ENCODE measurements at places on chromosomes 5 and 9.

DNA sequence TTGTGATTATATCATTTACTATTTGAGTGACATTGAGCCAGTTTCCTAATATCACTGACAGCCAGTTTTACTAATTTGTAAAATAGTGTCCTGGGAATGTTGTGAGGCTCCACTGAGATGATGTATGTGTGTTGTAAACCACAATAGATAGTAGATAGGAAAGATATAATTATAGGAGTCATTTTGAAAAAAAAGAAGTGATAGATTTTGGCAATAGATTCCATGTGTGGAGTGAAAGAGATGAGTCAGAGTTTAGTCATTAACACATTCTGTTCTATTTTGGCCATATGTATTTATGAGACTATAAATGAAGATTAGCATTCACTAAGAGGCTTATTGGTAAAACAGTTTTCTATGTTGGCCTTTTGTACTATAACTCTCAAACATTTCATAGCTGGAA is 388.2 kb downstream of the FAM170A start:
- no peak for DNase-seq

DNA sequence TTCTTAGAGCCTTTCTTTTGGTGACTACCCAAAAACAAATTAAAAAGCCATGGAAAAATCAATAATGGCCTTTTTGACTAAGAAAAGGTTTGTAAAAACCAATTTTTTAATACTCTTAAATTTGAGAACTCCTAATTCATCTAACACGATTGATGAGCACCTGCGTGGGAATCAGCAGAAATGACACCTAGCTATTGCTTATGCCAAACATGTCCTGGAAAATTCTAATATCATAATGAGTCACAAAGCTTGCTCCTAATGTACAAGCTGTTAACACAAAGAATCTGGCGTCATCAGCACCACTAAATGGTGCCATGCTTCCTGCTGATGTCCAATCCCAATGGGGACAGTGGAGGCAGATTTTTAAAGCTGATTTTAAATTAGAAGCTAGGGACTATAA is 146.2 kb upstream of the LRRTM2 start:
- no peak for DNase-seq

- DNase-seq: no peak
These were observed 14.5 kb downstream of the ABO start for GRCh38 chr9:133260334-133261102.

DNA sequence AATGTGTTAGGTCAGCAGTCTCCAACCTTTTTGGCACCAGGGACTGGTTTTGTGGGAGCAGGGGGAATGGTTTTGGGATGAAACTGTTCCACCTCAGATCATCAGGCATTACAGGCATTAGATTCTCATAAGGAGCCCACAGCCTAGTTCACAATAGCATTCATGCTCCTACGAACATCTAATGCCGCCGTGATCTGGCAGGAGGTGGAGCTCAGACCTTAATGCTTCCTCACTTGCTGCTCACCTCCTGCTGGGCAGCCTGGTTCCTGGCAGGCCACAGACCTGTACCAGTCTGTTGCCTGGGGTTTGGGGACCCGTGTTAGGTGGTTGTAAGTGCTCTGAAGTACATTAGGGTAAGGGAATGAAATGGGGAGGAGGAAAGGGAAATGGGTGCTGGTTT is 9.7 kb upstream of the CTNNA1 start:
- no peak for DNase-seq

DNA sequence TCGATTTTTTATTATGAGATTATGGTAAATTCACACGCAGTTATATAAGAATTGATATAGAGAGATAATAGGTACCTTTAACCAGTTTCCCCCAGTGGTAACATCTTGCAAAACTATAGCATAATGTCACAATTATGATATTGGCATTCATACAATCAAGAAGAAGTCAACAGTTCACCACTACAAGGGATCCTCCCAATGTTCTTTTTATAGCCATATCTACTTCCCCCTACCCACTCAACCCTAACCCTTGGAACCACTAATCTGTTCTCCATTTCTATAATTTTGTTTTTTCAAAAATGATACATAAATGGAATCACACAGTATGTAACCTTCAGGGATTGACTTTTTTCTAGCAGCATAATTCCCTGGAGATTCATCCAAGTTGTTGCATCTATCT is 9.8 kb downstream of the ACTL7B start:
- DNase-seq: no peak

GRCh38 chr5:175575301-175575700 is 82.6 kb upstream of the HRH2 start:
- DNase-seq: no peak

- no peak for DNase-seq
These were observed 589.9 kb downstream of the ZNF608 start for GRCh38 chr5:124156415-124156996.

DNA sequence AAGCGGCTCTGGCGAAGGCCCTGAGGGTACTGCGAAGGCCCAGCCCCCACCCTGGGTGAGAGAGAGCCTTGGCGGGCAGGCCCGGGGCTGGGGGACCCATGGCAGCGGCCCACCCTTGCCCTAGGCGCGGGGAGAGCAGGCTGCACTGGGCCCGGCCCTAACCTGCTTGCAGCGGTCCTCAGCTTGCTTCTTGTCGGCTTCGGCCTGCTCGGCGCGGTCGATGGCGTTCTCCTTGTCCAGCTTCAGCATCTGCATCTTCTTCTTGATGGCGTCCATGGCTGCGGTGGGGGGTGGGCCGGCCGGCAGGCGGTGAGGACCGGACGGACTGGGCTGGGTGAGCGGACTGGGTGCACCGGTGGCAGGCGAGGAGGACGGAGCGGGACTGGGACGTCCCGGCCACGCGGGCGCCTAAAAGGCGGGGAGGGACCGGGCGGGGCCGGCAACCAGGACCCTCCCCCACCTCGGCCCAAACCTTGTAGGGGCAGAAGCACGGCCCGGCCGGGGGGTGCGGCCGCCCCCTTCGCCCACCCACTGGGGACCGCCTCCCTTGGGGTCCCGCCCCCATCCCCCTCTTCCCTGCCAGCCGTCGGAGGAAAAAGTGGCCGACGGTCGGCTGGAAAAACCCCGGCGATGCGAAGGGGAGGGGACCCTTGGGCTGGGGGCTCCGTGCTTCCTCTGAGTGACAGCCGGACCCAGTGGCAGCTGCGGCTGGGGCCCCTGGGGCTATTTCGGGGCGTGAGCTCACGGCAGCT is at the start of gene TPM2:
TPM2 (minus strand) TSS at position 384 of the 752 bp plus-strand sequence; CDS start at position 276, 108 bp downstream.
- DNase-seq: no peak

GRCh38 chr9:696332-697323 is 144.9 kb upstream of the DMRT1 start:
- DNase-seq: no peak

GRCh38 chr5:65874241-65874640 is 52.1 kb upstream of the ERBIN start:
- DNase-seq: no peak

- DNase-seq: no peak
These were observed 54.8 kb upstream of the CPEB4 start for GRCh38 chr5:173833196-173833985.

DNA sequence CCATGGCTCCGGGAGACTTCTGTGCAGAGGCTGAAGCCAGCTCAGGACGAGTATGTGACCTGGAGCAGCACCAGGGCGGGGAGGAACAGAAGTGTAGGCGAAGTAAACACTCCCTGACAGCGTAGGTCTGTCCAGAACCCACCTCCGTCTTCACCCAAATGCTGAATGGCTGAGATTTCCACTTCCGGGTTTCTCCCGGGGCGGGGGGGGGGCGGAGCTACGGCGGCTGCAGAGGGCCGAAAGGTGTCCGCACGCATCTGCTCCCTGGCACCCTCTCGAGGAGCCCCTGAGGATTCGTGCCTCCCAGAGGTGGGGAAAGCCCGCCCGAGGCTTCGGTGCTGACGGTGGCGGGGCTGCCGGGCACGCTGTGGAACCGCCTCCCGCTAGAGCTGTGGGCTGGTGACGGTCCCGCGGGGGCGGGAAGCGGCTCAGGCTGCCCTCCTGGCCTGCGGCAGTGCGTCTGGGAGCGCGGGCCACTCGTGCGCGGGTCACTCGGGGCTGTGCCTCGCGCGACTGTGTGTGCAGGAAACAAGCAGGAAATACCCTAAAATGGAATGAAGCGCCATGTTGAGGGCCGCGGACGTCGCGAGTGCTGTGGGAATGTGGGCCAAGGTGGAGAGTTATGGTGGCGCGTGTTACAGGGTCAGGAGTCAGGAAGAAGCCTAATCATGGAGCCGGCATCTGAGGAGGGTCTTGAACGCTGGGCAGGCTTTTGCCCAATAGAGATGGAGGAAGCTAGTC is 1425.4 kb downstream of the FOXD4L5 start:
- DNase-seq: no peak

DNA sequence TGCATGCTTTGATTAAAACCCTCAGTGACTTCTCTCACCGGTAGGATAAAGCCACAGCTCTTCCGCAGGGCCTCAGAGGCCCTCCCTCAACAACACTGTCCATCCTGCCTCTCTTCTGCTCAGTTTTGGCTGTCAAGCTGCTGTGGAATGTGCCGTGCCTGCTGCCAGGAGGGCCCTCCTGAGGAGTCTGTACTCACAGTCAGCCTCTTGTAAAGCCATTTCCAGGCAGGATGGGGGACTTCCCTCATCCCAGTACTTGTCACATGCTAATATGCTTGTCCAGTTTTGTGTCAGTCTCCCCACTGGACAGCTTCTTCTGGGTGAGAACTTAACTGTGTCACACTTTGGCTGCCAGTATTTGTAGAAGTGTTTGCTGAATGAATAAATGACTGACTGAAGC is 13.9 kb upstream of the DDX41 start:
- DNase-seq: no peak

- no peak for DNase-seq
These were observed 122.9 kb downstream of the CAVIN4 start for GRCh38 chr9:100700689-100701318.

GRCh38 chr5:14406554-14406849 is 175.1 kb upstream of the OTULINL start:
- no peak for DNase-seq

DNA sequence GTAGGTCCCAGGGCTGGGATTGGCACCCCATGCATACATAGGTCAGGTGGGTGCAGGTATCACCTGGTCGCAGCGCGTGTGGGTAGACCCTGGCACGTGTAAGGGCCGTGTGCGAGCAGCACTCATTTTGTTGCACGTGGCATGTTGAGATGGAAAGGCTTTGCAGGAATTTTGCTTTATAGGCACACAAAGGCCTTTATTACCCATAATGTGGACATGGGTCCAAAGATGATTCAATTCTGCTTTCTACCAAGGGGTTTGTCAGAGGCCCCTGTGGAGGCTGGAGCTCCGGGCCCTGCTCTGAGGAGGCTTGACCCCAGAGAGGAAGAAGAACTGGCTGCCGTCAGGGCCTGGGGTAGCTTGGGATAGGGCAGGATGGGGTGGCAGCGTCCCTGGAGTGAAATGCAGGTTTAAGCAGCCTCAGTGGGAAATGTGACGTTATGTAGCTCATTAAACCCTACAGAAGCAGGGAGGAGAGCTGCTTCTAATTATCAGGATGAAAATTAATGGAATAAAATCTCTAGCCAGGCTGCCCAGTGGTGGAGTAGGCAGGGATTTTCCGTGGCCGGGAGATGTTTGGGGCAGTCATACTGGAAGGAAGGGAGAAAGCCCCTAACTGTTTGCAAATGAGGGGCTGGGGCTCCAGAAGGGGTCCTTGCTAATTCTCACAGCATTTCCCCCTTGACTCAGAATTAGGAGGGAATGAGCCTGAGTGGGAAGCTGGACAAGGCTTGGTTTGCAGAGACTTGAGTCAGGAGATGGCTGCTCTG is 103.3 kb upstream of the PITX1 start:
- no peak for DNase-seq

DNA sequence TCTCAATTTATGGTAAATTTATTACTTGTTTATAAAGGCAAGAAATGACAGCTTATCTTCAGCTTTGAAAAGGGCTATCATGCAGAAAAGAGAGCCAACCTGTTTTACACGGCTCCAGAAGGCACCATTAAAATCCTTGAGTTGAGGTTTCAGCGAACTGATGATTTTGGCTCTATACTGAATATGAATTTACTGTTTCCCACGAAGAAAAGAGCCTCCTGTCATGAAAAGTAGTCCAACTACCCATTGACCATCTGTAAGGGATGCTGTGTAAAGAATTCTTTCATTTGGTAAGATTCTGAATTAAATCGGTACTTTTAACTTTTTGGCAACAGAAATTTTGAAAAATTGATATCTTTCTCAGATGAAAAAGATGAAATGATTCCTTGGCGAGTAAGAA is 657.6 kb upstream of the ZNF608 start:
- DNase-seq: no peak

- no peak for DNase-seq
These were observed 14.3 kb downstream of the AFF4 start for GRCh38 chr5:132949136-132949535.

GRCh38 chr5:134005417-134006061 is 764 bp upstream of the VDAC1 start:
- DNase-seq: no peak

DNA sequence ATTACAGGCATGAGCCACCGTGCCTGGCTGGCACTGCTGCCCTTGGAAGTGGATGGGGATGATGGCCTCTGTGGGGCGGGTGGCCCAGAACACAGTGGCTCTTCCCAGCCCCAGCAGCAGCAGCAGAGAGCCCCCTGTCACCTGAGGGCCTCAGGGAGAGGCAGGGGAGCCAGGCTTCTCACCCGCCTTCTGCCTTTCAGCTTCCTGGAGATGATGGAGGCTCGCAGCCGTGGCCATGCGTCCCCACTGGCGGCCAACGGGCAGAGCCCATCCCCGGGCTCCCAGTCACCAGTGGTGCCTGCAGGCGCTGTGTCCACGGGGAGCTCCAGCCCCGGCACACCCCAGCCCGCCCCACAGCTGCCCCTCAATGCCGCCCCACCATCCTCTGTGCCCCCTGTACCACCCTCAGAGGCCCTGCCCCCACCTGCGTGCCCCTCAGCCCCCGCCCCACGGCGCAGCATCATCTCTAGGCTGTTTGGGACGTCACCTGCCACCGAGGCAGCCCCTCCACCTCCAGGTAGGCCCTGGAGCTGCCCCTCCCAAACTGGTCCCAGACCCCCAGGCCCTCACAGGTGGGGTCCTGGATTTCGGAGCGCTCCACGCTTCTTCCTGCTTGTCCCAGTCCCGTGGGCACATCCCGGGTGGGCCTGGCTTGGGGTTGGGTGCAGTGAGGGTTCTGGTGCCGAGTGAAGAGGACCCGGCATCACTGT is 5.0 kb upstream of the AJM1 start:
- no peak for DNase-seq

DNA sequence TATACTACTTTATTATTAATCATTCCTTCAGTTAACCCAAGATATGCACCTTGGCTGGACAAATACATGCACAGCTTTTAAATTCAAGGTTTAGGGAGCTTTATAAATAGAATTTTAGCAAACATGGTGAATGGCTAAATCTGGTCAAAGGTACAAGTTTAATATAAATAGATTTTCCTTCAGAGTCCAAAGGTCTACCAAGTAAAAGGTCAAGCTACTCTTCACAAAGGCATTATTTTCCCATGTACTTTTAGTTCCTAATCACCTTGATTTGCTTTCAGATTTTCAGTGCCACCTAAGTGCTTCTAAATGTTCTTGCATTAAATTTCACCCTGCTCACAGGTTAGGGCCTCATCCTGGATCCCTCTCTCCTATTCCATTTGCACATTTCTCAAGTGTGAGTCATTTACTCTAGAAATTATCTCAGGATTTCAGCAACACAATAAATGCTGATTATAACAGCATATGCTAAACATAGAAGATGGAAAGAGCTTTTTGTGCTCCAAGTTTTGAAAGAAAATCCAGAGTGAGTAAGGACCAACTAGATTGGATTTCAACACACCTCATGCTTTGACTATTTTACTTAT is 459.4 kb upstream of the ITGA1 start:
- DNase-seq: no peak

- no peak for DNase-seq
These were observed 285.1 kb downstream of the TMEM167A start for GRCh38 chr5:82792096-82792495.

GRCh38 chr9:36222449-36222848 is 31.7 kb downstream of the CLTA start:
- no peak for DNase-seq

- no peak for DNase-seq
These were observed 34.6 kb downstream of the C5orf15 start for GRCh38 chr5:133933670-133934295.

Measured in activated CD4-positive, CD25-positive, alpha-beta regulatory T cell treated with anti-CD3 and anti-CD28 coated beads, Interleukin-2, amount 50 U/mL, for 16 hours (primary cell).